ENCODE measurements at places on chromosomes 5 and 9.

- DNase-seq, result no peak
Observed at GRCh38 chr9:135348076-135348787, 131.3 kb upstream of the PPP1R26 start.

GRCh38 chr5:137016783-137017324 is 482.3 kb downstream of the SPOCK1 start:
- DNase-seq, result no peak

DNA sequence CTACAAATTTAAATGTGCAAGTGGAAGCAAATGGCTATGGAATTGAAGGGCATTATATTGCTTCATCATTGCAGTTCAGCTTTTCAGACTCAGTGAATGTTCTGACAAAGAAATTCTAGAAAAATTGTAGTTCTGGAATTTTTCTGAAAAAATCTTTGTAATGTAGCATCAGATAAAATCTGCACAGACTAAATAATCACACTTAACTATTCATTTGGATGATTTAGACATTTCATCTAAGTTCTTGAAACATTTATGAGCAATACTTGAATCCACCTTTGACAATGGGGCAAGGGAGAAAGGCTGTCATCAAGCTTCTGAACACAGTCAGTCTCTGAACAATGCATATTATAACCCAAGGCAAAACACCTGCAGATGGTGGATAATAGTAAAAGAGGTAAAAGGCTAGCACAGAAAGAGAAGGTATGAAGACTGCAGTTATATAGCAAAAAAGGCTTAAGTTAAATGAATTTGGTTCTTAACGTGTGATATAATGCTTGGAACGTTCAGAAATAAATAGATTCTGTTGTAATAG is 1352.0 kb upstream of the NUDT12 start:
- no peak for DNase-seq

DNA sequence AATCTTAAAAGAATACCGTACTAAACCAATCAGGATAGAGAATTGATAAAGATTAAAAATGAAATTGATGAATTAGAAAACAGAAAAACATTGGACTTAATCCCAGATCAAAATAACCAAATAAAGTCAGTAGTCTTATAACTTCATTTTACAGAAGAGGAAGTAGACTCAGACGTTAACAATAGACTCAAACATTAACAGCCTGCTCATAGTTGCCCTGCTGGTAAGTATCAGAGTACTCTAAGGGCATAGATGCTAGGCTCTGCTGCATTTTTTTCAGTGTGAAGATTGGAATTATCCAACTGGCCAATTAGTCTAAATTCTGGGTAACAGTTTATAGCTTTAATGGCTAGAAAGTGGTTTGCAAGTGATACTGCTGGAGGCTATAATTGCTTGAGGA is 42.9 kb downstream of the ADGRV1 start:
- no peak for DNase-seq

- DNase-seq, result no peak
Observed at GRCh38 chr5:67195406-67196275, 958 bp downstream of the CD180 start.

DNA sequence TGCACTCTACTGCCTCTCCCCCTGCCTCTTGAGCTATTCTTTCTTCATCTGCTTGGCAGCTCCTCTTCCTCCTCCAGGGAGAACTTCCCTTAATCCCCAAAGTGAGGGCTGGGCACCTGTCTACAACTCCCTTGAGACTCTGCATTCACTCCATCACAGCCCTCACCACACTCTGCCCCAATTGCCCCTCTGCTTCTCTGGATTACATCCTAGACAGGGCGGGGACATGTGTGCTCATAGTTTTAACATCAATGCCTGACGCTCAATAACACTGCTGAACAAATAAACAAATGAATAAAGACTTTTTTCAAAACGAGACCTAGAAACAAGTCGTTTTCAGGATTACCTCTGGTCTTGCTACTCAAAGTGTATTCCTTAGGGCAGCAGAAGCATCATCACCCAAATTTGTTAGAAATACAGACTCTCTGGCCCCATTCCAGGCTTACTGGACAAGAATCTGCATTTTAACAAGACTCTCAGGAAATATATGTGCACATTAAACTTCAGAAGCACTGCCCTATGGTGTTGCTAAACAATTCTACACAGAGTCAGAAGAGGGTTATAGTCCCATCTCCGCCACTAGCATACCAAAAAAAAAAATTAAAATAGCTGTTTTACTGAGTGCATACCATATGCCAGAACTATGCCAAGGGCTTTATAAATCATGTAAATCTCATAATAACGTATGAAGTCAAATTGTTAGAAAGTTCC is 115.6 kb downstream of the CDK5RAP2 start:
- no peak for DNase-seq

Measured in NK-92 treated with Interleukin-12 subunit alpha and Interleukin-12 subunit beta, amount 100 ng/mL, for 24 hours (cell line).